ENCODE measurements at places on chromosomes 2 and 18.

GRCh38 chr2:58098254-58099095 lies 51.9 kb downstream of the VRK2 start:
- DNase-seq = no peak

GRCh38 chr2:9030841-9031240 lies 27.4 kb upstream of the MBOAT2 start:
- no peak for DNase-seq

DNA sequence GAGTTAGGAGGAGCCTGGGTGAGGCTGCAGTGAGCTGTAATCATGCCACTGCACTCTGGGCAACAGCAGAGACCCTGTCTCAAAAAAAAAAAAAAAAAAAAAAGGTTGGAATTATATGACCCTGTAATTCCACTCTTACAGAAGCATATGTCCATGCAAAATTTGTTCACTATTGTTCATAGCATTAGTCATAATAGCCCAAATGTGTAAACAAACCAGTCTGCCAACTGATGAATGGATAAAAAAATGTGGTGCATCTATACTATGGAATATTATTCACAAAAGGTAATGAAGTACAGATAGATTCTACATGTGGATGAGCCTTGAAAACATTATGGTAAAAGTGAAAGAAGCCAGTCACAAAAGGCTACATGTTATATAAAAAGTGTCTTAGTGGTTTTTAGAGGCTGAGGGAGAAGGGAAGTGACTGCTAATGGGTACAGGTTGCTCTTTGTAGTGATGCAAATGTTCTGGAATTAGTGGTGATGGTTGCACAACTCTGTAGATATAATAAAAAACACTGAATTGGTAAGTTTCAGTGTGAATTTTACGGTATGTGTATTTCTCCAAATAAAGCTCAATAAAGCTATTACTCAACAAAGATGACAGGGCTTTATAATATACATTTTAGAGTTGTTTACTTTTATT lies 9.4 kb downstream of the COA5 start:
- no peak for DNase-seq

GRCh38 chr18:29912351-29912750 lies 1130.2 kb downstream of the DSC3 start:
- no peak for DNase-seq

DNA sequence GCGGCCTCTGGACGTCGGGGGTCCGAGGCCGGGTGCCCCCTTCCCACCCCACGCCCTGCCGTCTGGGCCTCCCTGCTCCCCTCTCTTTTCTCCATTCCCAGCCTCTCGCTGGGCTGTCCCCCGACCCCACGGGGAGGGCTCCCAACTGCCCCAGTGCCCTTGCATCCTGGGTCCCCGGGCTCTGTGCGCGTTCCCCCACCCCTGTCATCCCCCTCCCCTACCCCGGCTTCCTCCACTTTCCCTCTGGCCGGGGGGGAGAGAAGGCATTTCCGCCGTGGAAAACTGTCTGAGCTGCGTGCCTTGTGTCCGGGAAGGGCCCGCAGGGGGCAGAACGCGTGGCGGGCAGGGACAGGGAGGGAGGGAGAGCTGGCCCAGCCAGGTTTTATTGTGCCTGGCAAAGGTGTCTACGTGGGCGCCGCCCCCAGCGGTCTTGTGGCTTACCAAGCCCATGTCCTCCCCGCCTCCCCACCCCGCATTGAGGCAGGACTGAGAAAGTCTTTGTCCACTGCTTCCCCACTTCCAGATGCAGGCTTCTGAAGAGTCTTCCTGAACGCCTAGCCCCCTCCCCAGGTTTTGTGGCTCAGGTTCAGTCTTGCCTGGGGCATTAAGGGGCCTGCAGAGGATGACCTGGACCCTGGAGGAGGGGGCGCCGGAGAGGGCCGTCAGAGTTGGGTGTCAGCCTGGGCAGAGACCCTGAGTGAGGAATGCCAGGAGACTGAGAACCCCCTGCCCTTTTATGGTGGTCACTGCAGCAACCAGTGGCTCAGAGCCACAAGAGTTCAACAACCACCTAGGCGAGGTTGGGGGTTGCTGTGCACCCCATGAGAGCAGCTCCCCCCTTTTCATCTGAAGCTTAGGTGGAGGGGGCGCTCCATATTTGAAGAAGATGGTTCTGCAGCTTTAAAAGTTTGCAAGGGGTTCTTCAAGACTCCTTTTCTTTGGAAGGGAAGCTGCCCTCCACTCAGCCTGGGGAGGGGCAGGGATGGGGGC lies 1.3 kb downstream of the ITM2C start:
- DNase-seq = peak; percentile 40

GRCh38 chr2:59025157-59025757 lies 784.1 kb upstream of the FANCL start:
- peak; percentile 65 for DNase-seq

GRCh38 chr2:234843411-234843810 lies 108.4 kb upstream of the SH3BP4 start:
- no peak for DNase-seq

DNA sequence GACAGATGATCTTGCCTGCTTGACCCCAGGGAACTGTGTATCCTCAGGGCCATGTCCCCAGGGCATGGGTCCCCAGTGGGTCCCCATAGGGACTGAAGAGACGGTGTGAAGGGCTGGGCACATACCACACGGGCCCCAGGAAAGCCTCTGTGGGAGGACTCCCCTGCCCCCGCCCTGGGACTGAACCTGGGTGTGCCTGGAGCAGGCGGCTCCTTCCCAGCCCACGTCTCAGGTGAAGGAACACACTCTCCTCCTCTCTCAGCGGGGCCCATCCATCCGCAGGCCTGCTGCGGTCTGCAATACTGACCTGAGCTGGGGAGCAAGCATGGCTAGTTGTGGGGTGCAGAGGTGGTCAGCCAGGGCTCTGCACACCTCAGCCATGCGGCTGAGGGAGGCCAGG lies 45.2 kb downstream of the KIF1A start:
- DNase-seq = no peak

DNA sequence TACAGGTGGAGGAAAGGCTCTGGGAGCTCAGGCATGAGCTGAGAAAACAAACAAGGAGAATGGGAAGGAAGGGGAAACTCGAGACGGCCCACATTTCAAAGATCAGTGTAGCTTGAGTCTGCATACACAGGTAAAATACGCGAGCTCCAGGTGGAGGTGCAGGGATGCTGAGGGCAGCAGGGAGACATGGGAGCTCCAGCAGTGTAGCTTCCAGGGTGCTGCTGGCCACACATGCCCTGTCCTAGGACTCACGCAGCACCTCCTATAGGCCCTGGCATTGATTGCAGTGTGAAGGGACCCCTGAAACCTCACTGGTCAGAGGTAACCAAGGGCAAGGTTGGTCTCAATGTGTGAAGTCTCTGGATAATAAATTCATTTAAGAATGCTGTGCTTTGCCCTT lies 362.8 kb upstream of the HS6ST1 start:
- DNase-seq = no peak

DNA sequence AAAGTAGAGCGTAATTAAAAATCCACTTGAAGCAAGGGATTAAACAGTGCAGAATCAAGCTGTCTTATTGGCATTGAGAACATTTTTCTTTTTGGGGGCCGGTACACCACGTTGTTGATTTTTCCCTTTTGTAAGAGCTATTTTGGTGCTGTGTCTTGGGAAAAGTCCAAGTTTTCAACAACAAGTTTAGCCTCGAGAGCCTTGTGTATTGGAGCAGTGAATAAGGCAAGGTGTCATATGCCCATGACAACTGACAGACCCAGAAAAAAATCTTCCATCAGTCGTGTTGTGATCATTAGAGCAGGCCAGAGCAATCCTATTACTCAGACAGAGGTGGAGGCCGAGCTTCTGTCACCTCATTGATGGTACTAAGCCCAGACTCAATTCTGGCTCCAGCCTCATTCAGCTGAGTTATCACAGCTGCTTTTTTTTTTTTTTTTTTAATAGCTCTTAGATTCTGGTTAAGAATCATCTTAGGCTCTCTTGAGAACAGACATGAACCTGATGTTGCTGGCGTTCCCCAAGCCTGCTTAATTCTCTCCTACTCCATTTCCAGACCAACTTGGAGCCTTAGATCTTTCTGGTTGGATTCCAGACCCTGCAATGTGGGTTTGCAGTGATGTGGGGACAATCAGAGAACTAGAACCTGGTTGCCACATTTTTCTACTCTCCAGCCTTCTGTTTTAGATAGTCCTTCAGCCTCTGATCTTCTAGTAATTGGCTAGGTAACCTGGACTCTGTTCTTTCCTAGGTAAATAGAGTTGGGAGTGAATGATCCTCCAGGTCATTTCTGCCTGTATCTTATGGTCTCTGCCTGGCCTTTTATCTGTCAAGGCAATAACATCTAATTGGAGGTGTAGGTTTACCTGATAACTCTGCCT lies 43.1 kb downstream of the MOGAT1 start:
- no peak for DNase-seq
